Left ventricle myocardium inferior (tissue), 1 donor: ENCODE measurements at places on chromosomes 4 and X. TPM values are rescaled to one million over a fixed set of nuclear protein-coding genes. Genes with fewer than 3 reads are reported as not detected.

DNA sequence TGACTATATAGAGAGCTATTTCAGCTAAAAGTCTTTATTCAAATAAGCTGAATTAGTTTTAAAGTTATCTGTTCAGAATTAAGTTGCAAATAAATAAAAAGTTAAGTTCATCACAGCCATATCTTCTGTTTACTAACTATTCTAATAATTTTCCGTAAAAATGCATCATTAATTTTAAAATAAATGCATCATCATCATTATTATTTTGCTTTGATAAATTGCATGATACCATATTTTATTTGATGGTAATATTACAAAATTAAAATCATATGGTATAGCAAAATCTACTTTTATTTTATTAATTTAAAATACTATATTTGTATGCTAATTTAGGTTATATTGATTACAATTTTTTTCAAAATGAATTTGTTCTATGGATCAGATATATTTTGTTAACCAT lies 357.3 kb upstream of the NDST4 start:
- H3K4me1 ChIP-seq = no peaks in the 10 kb centered on the region
- H3K36me3 ChIP-seq = no peaks in the 10 kb centered on the region
- DNase-seq = no peak

- H3K4me3 ChIP-seq = no peak overlapping the region
- H3K27me3 ChIP-seq = no peaks in the 10 kb centered on the region
- no peak for DNase-seq
- H3K36me3 ChIP-seq = no peaks in the 10 kb centered on the region
Measured at GRCh38 chr4:142817442-142817841, 28.7 kb downstream of the INPP4B start.

DNA sequence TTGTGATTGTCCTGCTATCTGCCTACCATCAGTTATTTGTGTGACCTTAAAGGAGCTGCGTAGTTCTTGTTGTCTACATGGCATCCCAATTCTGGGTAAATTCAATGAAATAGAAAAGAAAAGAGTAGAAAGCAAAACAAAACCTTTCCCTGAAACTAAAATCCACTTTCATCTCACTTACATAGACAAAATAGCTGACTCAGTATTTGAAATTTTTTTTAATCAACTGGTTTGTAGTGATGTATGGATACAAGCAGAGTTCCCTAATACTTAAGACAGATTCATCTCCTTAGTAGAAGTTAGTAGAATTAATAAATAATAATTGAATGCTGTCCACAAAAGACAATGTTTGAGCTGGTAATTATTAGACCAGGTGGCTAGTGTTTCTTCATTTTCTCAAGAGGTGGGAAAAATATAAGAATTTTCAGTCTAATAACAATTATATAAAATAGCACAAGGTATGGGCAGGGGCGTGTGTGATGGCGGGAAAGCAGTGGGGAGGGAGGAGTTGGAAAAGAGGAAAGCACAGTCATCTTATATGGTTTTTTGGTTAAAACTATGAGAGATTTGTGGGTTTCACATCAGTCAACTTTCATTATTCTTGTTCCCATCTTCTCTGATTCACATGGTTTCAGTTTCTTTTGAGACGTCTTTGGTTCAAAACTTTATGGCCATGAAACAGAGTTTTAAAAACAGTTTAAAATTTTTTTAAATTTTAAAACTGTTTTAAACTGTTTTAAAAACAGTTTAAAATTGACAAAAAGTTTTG lies 275.2 kb downstream of the SPRY1 start:
- no peak overlapping the region for H3K27ac ChIP-seq
- H3K4me1 ChIP-seq = peaks cover 5% of the 10 kb centered on the region
- DNase-seq = no peak
- no peaks in the 10 kb centered on the region for H3K36me3 ChIP-seq

DNA sequence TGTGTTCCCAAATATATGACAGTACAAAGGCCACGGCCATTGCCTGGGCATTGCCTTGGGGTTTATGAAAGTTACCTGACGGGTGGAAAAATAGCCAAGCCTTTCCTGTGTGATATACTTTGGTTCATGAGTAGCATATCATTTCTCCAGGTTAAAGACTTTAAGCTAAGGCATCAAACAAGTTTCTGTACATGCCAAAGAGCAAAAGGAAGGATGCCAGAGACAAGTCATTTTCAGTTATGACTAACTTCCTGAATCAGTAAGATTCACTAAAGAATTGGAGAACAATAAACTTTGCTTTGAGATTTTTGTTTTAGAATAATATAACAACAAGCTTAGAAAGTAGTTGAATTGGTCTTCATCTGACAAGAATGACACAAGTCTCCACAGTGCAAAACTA lies 9.7 kb upstream of the GUF1 start:
- H3K36me3 ChIP-seq = no peaks in the 10 kb centered on the region
- no peaks in the 10 kb centered on the region for H3K27me3 ChIP-seq
- no peaks in the 10 kb centered on the region for H3K4me1 ChIP-seq
- DNase-seq = no peak
- H3K4me3 ChIP-seq = no peak overlapping the region

Gene MAGEA8
- not detected for total RNA-seq

DNA sequence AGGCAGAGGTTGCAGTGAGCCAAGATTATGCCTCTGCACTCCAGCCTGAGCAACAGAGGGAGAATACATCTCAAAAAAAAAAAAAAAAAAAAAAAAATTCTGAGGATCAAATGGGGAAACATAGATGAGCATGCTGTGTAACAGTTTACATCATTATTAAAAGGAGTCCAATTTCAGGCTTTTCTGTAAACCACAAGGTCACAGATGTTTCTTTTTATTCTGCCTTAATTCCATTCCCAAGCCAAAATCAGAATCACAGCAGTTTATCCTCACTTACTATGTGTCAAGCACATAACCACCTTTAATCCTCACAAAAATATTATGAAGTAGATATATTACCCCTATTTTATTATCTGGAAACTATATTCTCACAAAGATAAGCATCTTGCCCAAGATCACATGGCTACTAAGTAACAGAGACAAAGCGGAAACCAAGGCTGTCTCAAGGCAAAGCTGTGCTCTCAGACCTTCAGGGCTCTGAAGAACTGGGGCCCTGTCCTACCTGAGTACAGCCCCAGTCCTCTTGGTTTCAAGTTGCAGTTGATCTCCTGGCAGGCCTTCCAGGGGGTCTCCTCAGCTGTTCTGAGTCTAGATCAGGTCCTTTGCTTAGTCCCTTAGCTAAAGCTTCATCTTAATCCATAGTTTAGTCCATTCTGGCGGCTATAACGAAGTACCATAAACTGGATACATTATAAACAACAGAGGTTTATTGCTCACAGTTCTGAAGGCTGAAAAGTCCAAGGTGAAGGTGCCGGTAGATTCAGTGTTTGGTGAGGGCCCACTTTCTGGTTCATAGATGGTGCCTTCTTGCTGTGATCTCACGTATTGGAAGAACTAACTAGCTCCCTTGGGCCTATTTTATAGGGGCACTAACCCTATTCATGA lies 141.3 kb downstream of the PALLD start:
- no peaks in the 10 kb centered on the region for H3K36me3 ChIP-seq
- H3K4me1 ChIP-seq = peaks cover 73% of the 10 kb centered on the region
- H3K27ac ChIP-seq = peak overlapping the region; percentile 67
- H3K4me3 ChIP-seq = no peak overlapping the region
- H3K27me3 ChIP-seq = no peaks in the 10 kb centered on the region

- no peaks in the 10 kb centered on the region for H3K4me1 ChIP-seq
- H3K4me3 ChIP-seq = no peak overlapping the region
- H3K27me3 ChIP-seq = no peaks in the 10 kb centered on the region
- no peaks in the 10 kb centered on the region for H3K36me3 ChIP-seq
- H3K27ac ChIP-seq = no peak overlapping the region
Measured at GRCh38 chr4:95377366-95377900, 171.3 kb downstream of the UNC5C start.

- no peaks in the 10 kb centered on the region for H3K4me1 ChIP-seq
- no peak overlapping the region for H3K27ac ChIP-seq
- no peak for DNase-seq
Measured at GRCh38 chrX:45765767-45766166, 565.1 kb upstream of the DIPK2B start.

Gene EFHC2
- 11.7 TPM for total RNA-seq

DNA sequence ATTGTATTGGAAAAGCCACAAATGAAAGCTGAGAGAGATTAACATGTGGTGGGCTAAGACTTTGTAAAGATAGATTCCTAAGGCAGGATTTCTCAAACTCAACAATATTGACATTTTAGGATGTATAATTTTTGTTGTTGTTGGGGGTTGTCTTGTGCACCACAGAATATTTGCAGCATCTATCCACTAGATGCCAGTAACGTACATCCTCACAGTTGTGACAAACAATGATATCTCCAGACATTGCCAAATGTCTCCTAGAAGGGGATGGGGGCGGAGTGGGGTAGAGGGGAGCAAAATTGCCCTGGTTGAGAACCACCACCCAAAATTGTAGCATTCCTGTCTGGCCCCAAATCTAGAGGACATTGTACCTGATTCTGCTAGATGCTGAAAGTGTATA lies 14.7 kb upstream of the CBR4 start:
- no peak overlapping the region for H3K4me3 ChIP-seq
- H3K36me3 ChIP-seq = no peaks in the 10 kb centered on the region
- H3K27me3 ChIP-seq = no peaks in the 10 kb centered on the region
- peaks cover 6% of the 10 kb centered on the region for H3K4me1 ChIP-seq
- H3K27ac ChIP-seq = peak overlapping the region; percentile 18
- DNase-seq = no peak
